ENCODE measurements at places on chromosomes 3 and 15.

GRCh38 chr3:118963711-118964110 lies 70.9 kb downstream of the IGSF11 start:
- DNase-seq = no peak

DNA sequence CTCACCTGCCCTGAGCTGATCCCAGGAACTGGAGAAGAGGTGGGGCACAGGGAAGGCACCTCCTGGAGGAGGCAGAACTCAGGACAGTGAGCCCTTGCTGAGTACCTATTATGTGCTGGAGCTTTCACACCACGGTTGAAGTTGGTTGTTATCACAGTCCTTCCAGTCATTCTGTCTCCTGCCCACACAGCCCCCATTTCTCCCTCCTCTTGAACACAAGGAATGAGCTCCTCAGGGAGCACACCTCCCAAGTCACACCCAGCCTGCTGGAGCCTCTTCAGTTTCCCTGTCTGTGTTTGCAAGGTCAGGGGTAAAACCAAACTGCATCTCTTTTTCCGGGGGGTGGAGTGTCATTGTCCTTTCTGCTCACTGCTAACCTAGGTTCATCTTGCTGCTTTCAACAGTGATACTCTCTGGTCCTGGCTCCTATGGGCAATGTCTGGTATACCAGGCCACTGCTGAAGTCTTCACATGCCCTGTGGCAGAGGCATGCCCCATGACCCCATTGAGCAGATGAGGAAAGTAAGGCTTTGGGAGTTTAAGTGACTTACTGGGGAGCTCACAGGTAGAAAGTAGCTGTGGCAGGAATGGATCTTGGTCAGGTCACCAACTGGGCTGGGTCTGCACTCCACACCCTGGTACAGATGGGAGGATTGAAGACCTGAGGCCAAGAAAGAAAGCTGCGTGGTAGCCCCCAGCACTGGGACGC lies 30.0 kb downstream of the C3orf18 start:
- DNase-seq = no peak

DNA sequence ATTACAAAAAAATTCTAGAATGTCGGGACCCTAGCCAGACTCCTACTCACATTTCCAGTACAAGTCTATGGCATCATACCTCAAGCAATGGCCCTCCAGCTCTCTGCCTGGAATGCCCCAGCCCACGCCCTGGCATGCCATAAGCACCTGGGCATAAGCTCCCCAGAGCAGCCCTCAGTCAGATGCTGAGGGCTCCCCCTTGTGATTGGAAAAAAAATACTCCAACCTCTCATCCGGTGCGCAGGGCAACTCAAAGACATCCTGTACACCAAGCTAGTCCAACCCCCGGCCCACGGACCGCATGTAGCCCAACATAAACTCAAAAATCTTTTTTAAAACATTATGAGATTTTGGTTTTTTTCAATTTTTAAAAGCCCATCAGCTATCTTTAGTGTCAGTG lies 115.4 kb downstream of the NEK10 start:
- DNase-seq = peak; percentile 8

DNA sequence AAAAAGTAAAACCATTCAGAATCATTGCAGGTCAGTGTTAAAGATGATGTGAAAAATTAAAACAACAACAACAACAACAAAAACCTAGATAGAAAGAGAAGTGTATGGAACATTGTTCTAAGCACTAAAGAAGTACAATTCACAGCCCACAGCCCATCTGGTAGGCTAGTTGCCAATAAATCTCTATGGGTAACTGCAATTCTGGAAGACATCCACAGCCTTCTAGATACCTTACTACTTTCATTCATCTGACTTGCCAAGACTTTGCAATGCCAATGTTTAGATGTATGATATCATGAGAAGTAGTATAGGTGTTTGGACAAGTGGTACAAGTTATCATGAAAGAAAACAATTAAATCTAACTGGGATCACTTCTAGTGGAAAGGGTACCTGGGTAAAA lies 198.6 kb downstream of the VGLL3 start:
- no peak for DNase-seq

DNA sequence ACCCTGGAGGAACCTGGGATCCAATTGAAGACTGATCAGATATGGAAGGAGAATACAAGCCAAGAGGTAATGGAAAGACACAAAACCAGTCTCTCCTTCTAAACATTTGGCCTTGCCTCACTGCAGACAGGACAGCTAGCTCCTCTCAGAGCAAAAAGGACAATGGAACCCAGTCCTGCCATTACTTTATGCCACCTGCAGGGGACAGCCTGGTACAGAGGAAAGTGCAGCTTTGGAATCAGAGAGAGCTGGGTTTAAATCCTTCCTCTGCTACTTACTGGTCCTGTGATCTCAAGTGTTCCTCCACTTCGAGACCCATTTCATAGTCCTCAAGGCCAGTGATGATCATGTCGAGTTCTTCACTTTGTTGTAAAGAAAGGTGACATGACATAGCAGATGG lies 159.4 kb upstream of the SMAD3 start:
- no peak for DNase-seq

Data from retina (tissue), 1 donor.